ENCODE measurements at places on chromosomes 2 and 18. TPM values are rescaled to one million over a fixed set of nuclear protein-coding genes. Genes with fewer than 3 reads are reported as not detected.

FBXO11 gene
- 89.1 TPM for polyA plus RNA-seq

- DNase-seq = no peak
Measured at GRCh38 chr2:10768063-10768507, 44.5 kb downstream of the PDIA6 start.

- DNase-seq = no peak
Measured at GRCh38 chr18:11901826-11902438, 6.2 kb downstream of the MPPE1 start.

GRCh38 chr2:232628466-232629128 is 4.8 kb upstream of the EFHD1 start:
- no peak for DNase-seq

DNA sequence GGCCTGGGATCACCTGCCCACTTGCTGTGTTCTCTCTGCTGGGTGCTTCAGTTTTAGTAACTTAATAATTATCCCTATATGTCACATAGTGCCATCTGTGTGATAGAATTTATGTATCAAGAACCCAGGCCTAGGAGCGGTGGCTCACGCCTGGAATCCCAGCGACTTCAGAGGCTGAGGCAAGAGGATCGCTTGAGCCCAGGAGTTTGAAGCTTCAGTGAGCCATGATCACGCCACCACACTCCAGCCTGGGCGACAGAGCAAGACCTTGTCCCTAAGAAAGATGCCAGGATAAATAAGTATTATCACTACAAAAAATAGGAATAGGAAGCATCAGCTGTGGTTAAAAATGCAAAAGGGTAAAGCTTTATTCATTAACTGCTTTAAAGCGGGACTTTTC is 240.8 kb downstream of the FAM210A start:
- DNase-seq = no peak

- DNase-seq = no peak
Measured at GRCh38 chr2:146239392-146240135, 1605.3 kb upstream of the ACVR2A start.

DNA sequence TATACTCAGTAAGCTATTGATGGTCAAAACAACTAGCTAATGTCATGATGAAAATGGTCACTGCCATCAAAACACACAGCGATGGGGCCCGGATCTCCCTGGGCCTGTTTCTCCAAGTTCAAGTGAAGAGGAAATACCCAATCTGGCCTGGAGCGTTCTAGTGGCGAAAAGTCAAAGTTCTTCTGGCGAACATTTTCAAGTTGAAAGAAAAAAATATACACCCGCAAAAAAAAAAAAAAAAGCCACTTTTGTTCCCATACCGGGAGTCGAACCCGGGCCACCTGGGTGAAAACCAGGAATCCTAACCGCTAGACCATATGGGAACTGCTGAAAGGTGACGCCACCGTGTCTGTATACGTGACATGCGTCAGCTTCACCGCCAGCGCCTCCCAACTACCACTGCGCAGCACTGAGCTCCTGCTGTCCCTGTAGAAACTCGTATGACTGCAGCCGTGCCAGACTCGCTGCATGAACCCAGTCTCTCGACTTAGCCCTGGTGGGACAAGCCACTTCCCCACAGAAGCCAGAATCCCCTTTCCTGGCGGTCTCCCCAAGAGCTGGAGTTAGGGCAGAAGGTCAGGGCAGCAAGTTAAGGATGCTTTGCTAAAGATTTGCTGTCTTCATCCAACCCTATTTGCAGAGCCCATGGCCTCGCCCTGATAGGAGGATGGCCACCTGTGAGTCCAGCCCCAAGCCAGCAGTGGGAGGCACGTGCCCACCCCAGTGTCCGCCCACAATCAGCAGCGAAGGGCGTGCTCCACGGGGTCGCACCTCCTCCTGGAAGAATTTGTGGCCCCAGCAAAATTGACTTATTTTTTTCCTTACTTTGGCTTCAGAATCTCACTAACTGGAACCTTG is 5.6 kb upstream of the IMP4 start:
- DNase-seq = peak; percentile 89

GRCh38 chr2:213104092-213104902 is 47.1 kb downstream of the IKZF2 start:
- no peak for DNase-seq

DNA sequence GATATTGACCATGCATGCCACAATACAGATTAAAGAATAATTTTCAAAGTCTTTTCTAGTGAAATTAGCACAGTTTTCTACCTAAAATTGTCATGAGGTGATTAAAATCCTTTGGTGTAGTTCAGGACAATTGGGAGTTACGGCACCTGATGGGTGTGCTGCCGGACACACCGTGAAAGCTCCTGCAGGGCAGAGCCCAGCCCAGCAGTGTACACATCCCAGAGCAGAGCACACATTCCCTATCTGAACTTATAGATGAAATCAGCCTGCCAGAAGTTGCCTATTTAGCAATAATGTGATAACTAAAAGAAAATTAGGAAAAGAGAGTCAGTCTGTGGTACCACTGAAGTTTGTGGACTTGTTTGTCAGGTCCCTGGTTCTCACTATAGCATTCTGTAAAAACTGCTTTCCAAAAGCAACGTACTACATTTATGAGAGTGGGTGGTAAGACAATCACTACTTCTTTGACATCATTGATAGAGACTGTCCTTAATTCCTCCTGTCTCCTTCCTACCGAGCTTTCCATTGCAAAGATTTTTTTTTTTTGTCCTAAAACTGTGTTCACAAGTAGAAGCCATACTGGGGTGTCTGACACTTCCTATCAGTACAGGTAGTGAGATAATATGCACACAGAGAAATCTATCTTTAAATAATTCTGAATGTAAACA is 3.4 kb downstream of the CYTIP start:
- no peak for DNase-seq

CNOT11 gene
- polyA plus RNA-seq = 51.2 TPM

REEP1 gene
- polyA plus RNA-seq = 3.0 TPM

DNA sequence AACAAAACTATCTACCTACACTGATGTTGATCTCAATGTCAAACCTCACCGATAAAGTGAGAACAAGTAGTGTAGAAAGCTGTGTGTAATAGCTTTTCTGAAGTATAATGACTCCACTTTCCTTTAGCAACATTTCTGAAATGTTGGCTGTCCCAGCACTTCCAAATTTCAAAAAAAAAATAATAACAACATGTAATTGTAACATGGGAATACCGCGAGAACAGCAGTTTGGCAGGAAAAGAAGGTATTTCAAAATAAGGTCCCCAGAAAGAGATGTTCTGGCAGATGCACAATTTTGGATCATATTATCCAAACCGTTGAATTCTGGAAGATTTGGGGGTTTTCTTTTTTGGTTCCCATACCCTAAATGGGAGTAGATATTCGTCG is 352.0 kb downstream of the ARHGAP15 start:
- DNase-seq = no peak

DNA sequence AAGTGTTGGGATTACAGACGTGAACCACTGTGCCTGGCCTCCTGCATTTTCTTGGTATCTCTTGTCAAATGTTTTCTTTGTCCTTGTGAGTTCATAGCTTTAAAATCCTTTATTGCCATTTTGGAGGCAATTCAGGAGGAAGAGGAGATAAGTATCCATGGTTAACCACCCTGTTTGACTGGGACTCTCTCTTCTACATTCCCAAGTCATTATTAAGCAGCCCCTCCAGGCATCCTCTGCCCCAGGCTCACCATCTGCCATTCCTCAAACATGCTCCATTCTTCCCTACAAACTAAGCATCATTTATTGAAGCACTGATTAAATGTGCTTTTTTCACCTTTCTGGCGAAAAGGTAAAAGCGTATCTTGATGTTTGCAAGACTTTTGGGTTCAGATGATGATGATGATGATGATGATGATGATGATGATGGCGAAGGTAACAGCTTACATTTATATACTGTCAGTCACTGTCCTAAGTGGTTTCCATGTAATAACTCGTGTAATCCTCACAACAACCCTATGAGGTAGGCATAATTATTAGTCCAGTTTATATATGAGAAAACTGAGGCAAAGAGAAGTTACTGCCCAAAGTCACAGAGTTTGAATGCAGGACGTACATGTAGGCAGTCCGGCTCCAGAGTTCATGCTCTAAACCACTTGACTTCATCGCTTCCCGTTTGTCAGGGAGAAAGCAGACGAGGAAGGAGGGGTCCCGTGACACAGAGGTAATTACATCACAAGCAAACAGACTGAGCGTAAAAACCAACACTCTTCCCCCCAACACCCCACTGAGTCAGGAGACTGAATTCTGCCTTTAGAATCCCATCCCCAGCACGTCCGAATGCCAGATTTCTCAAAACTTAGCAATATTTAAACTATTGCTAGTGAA is 69.7 kb upstream of the ACKR3 start:
- DNase-seq = no peak

DNA sequence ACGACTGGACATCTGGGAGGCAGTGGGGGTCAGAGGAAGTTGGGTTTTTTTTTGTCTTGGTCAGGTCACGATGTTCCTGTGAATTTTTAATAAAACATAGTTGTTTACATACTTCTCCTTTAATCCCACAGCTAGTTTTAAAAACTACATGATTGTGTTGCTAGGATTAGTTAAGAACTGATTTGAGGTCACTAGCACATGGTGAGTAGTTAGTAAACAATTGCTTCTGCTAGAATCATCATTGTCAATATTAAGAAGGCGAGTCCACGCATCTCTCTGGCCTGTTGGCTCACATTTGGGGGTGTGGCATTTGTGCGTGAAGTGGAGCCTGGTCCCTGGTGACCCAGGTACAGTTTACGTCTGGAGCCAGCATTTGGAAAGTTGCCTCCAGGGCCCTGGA is 59.4 kb downstream of the AGAP1 start:
- no peak for DNase-seq

DNA sequence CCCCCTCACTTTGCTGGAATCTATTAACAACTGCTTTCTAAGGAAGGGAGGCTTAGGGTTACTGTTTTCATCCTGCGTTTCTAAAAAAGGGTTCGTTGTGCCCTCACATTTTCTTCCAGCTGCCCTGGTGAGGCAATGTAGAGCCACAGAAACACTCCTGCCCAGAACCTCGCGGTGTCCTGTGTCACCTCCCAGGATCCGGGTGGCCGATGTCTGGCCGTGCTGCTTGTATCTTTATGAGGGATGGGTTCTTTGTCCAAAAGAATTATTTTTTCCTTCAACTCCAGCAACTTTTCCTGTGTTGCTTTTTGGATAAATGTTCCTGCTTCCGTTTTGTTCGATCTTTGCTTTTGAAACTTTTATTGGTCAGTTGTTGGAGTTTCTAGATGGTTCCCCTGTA is 291.8 kb upstream of the HS6ST1 start:
- no peak for DNase-seq

KLHL41 gene
- 1.3 TPM for polyA plus RNA-seq

POTEJ gene
- 0.14 TPM for polyA plus RNA-seq

- DNase-seq = no peak
Measured at GRCh38 chr2:151640087-151640486, 94.2 kb downstream of the NEB start.

AQP12A gene
- polyA plus RNA-seq = 0.47 TPM

DNA sequence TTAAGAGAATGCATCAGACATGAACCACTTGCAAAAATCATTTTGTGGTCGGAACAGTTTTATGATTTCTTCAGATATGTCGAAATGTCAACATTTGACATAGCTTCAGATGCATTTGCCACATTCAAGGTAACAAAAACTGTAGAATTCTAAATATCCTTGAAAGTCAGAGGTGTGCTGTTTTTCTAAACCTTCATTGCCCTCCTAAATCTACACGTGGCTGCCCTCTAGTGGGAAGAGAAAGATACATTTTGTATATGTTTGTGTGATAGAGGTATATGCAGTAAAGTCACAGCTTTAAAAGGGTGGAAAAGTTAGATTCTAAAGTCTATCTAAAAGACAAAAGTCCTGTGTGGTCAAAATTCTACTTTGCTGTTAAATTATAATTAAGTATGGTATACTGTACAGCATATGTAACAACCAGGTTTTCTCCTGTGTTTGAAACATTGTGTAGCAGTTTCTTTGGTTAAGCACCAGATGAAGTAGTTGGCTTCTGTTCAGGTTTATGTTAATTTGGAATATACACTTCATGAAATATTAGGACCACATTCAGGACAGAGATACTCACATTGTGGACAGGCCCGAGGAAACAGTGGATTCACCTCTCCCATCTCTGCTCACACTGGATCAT is 65.9 kb upstream of the ITM2C start:
- no peak for DNase-seq

- no peak for DNase-seq
Measured at GRCh38 chr2:241050624-241051577, 51.2 kb downstream of the MTERF4 start.

CPLX4 gene
- 0.18 TPM for polyA plus RNA-seq

DCDC2C gene
- not detected for polyA plus RNA-seq

- DNase-seq = no peak
Measured at GRCh38 chr18:35577045-35577848, 4.3 kb upstream of the GALNT1 start.

DNA sequence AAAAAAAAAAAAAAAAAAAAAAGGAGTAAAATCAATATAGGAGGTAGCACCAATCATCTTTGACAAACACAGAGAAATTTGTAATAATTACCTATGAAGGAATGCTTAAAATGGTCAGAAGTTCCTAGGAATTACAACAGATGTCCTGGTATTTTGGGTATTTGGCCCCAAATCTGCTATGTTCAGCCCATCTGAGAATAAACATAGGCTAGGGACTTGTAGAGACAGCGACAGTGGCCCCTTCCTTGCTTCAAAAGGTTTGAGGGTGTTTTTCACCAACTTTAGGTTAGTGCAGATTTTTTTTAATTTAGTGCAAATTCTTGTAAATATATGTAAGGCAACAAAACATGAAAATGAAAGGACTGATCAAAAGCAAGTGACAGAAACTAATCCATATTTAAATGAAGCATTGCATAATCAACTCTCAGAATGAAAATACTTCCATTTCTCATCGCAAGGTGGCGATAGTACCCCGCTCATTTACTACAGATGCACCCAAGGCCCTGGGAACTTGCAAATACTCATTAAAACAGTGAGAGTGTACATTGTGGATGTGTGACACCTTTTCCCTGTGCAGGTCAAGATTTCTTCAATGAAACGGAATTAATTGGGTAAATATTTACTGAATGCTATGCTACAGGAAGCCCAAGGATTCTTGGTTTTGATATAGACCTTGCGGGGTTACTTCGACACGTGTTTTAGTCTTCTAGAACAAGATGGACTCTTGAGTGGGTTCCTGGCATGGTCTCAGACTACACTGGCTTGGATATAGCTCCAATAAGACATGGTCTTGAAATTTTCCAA is 44.6 kb downstream of the FAM124B start:
- DNase-seq = peak; percentile 40

DNA sequence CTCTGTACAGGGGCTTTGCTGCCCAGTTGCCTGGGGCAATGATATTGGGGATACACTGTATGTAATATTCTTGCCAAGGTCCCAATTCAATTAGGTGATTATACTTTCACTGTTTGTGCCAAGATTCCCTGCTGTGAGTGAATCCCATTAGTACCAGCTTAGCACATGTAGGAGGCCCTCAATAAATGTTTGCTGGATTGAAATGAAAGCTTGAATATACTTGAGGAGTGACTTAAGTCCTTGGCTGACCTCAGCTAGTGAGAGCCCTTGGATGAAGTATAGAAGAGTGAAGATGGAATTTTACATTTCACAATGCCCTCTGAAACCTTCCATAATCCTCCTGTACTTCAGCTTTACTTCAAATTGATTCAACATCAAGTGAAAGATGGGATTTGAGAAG is 102.9 kb downstream of the GATA6 start:
- DNase-seq = no peak

GATA6 gene
- polyA plus RNA-seq = 8.7 TPM

TCF7L1 gene
- polyA plus RNA-seq = 42.9 TPM

GRCh38 chr18:74549591-74550104 is 15.3 kb downstream of the CNDP1 start:
- DNase-seq = no peak

DUSP2 gene
- polyA plus RNA-seq = 2.0 TPM

- no peak for DNase-seq
Measured at GRCh38 chr2:192060161-192060560, 134.6 kb downstream of the TMEFF2 start.

- DNase-seq = no peak
Measured at GRCh38 chr18:49168281-49168985, 217.7 kb upstream of the SMAD7 start.

Measured in right renal cortex interstitium (tissue), 3 donors.